ENCODE measurements at places on chromosomes 3 and 15. TPM values are rescaled to one million over a fixed set of nuclear protein-coding genes. Genes with fewer than 3 reads are reported as not detected.

- no peaks in the 10 kb centered on the region for H3K36me3 ChIP-seq
- no peaks in the 10 kb centered on the region for H3K27me3 ChIP-seq
- H3K4me1 ChIP-seq, result no peaks in the 10 kb centered on the region
- H3K4me3 ChIP-seq, result no peak overlapping the region
- no peak overlapping the region for H3K27ac ChIP-seq
- no peak for DNase-seq
Measured at GRCh38 chr3:41405466-41405865, 206.2 kb downstream of the CTNNB1 start.

- no peak overlapping the region for H3K27ac ChIP-seq
- H3K36me3 ChIP-seq, result no peaks in the 10 kb centered on the region
- DNase-seq, result peak; percentile 72
- H3K27me3 ChIP-seq, result no peaks in the 10 kb centered on the region
Measured at GRCh38 chr15:27084844-27085243, 113.9 kb downstream of the GABRG3 start.

DNA sequence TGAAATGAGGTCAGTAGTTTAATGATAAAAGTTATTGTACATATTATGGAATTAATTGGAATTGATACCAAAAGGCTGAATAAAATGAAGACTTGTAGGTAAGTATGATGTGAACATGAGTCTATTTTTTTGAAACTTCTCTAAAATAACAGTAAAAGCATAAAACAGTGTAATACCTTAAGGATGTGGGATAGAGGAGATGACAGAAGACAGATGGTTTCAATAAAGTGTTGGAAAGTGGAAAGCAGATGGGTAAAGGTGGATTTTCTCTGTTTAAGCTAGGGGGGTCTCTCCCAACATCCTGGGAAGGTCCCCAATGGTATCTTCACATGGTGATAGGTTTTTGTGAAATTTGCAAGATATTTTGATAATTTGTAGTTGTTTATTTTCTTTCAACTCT lies 41.6 kb downstream of the GMPS start:
- H3K36me3 ChIP-seq, result peaks cover 31% of the 10 kb centered on the region
- no peaks in the 10 kb centered on the region for H3K27me3 ChIP-seq
- DNase-seq, result no peak
- no peak overlapping the region for H3K4me3 ChIP-seq
- H3K4me1 ChIP-seq, result peaks cover 10% of the 10 kb centered on the region

DNA sequence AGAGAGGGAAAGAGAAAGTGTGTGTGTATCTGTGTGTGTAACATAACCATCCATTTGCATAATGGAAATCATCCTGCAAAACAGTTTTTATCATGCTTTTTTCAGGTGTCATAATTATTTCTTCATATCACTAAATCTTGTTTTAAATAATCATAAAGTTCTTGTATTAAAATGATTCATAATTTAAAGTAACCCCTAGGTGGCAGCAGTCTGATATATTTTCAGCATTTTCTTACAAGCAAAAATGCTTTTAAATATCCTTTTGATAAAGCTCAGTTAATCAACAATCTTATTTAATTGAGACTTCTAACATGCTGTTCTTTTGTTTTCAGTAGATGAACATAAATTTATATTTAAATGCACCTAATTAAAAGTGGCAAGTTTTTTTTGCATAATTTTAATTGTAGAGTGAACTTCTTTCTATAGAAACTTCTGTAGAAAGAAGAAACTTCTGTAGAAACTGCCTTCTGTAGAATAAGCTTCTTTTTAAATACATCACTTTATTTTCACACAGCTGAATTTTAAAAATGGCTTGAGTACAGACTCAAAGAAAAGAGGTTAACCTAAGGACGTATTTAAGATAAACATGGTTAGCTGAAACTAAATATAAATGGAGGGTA lies 72.5 kb downstream of the OPA1 start:
- H3K36me3 ChIP-seq, result peaks cover 34% of the 10 kb centered on the region
- H3K4me1 ChIP-seq, result no peaks in the 10 kb centered on the region
- no peak for DNase-seq
- H3K4me3 ChIP-seq, result no peak overlapping the region
- H3K27ac ChIP-seq, result no peak overlapping the region
- no peaks in the 10 kb centered on the region for H3K27me3 ChIP-seq

DNA sequence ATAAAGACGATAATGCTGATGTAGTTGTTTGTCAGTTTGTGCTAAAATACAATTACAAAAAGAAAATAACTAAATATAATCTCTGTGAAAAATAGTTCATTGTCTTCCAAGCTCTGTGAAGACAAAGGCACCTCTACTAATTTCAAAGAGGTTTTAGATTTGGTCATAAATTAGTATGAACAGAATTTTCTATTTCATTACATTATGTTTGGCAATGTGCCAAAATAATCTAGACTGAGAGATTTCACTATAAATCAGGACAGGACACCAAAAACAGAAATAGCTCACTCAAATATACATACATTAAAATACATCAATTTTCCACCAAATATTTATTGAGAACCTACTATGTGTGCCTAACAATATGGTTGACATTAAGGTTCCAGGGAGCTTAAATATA lies 264.9 kb upstream of the CCDC54 start:
- H3K36me3 ChIP-seq, result no peaks in the 10 kb centered on the region
- H3K4me3 ChIP-seq, result no peak overlapping the region

- peaks cover 88% of the 10 kb centered on the region for H3K4me1 ChIP-seq
- no peak overlapping the region for H3K4me3 ChIP-seq
- H3K27ac ChIP-seq, result peak overlapping the region; percentile 93
- no peaks in the 10 kb centered on the region for H3K27me3 ChIP-seq
- peak; percentile 45 for DNase-seq
- no peaks in the 10 kb centered on the region for H3K36me3 ChIP-seq
Measured at GRCh38 chr3:11634974-11635612, 8.6 kb downstream of the VGLL4 start.

- peaks cover 23% of the 10 kb centered on the region for H3K4me1 ChIP-seq
- no peak overlapping the region for H3K4me3 ChIP-seq
- H3K36me3 ChIP-seq, result peaks cover 83% of the 10 kb centered on the region
Measured at GRCh38 chr3:58111513-58112184, 99.1 kb downstream of the DNASE1L3 start.

GRCh38 chr15:35559683-35560082 lies 13.7 kb upstream of the DPH6 start:
- no peaks in the 10 kb centered on the region for H3K36me3 ChIP-seq
- no peak for DNase-seq
- no peaks in the 10 kb centered on the region for H3K27me3 ChIP-seq
- H3K27ac ChIP-seq, result no peak overlapping the region

DNA sequence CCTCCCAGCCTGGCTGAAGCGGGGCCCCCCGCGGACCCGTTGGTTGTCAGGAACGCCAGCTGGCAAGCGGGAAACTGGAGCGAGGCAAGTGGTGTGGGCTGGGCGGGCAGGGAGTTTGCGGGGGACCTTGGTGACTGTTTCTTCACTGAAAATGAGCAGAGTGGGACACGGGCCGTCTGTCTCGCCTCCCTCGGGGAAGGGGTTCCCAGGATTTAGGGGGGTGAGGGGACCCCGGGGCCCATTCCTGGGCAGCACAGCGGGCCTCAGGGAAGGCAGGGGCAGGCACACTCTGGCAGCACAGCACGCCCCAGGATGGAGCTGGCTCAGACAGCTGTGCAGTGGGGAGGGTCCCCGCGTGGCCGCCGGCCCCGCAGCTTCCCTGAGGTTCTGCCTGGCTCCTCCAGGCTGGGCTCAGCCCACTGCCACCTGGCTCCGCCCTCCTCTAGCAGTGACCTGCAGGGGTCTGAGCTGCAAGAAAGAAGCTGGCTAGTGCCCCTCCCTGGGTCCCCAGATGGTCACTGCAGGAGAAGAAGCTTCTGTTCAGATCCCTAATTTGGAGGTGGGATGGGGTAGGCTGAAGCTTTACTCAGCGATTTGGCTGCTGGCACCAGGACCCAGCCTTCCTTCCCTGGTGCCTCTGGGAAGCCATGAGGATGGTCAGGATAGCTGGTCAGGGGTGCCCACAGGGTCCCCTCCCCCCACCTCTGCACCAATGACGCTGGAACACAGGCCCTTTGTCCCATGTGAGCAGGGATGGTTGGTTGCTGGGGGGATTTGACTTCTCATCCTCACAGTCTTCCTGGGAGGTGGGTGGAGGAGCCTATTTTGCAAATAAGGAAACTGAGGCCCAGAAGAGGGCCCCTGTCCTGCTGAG lies 90.4 kb downstream of the TBC1D2B start:
- H3K36me3 ChIP-seq, result no peaks in the 10 kb centered on the region
- DNase-seq, result no peak
- no peak overlapping the region for H3K27ac ChIP-seq
- no peaks in the 10 kb centered on the region for H3K27me3 ChIP-seq
- peaks cover 36% of the 10 kb centered on the region for H3K4me1 ChIP-seq

DNA sequence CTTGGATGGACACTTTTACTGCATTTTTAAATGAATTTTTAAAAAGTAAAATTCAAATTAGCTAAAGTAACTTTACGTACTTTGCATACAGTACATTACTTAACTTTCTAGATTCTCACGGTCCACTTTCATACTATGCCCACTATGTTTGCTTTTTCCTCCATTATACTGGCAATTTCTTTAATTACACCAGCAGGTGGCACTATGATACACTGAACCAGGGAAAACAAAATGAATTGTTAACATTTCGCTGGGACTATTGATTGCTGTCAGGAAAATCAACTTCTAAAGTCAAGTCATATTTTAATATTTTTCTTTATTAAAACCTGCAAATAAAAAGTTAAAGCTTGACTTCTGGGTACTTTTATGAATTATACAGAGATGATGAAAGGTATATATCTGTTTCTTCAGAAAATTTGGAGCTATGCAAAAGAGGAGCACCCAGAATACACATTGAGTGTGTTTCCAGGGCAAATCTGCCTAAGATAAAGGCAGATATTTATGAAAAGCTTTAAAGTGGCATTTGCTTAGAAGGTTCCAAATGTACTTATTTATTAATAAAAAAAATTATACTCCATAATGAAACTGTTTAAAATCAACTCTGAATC lies 21.8 kb upstream of the POU1F1 start:
- no peak overlapping the region for H3K4me3 ChIP-seq
- H3K27me3 ChIP-seq, result no peaks in the 10 kb centered on the region
- H3K27ac ChIP-seq, result no peak overlapping the region
- no peaks in the 10 kb centered on the region for H3K36me3 ChIP-seq

GRCh38 chr3:104392327-104392726 lies 974.4 kb upstream of the ALCAM start:
- DNase-seq, result no peak
- no peaks in the 10 kb centered on the region for H3K4me1 ChIP-seq
- H3K36me3 ChIP-seq, result no peaks in the 10 kb centered on the region

- no peak for DNase-seq
- H3K27me3 ChIP-seq, result no peaks in the 10 kb centered on the region
- no peaks in the 10 kb centered on the region for H3K4me1 ChIP-seq
- no peak overlapping the region for H3K27ac ChIP-seq
Measured at GRCh38 chr15:97547381-97547780, 413.1 kb upstream of the ARRDC4 start.

DNA sequence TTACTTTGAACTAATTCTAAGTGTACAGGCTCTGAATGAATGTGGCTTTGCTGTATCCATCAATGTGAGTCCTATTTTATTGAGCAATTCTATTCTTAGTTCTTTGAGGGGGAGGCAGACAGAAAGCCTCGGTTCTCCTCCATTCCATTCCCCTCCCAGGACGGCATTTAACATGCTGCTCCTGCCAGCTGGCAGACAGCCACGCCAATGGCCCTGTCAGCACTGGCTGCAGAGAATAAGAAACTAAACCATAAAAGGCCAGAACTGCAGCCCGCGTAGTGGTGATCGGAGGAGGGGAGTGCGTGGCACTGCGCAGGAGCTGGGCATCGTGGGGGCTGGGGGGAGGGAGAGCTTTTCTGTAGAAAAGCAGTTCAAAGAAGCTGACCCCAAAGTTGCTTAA lies 76.0 kb upstream of the HACD2 start:
- no peaks in the 10 kb centered on the region for H3K27me3 ChIP-seq
- H3K4me1 ChIP-seq, result peaks cover 100% of the 10 kb centered on the region
- no peak overlapping the region for H3K4me3 ChIP-seq

GRCh38 chr3:171417813-171418212 lies 42.4 kb downstream of the TNIK start:
- DNase-seq, result no peak
- H3K4me3 ChIP-seq, result no peak overlapping the region
- H3K4me1 ChIP-seq, result peaks cover 47% of the 10 kb centered on the region
- no peaks in the 10 kb centered on the region for H3K36me3 ChIP-seq
- H3K27me3 ChIP-seq, result no peaks in the 10 kb centered on the region

DNA sequence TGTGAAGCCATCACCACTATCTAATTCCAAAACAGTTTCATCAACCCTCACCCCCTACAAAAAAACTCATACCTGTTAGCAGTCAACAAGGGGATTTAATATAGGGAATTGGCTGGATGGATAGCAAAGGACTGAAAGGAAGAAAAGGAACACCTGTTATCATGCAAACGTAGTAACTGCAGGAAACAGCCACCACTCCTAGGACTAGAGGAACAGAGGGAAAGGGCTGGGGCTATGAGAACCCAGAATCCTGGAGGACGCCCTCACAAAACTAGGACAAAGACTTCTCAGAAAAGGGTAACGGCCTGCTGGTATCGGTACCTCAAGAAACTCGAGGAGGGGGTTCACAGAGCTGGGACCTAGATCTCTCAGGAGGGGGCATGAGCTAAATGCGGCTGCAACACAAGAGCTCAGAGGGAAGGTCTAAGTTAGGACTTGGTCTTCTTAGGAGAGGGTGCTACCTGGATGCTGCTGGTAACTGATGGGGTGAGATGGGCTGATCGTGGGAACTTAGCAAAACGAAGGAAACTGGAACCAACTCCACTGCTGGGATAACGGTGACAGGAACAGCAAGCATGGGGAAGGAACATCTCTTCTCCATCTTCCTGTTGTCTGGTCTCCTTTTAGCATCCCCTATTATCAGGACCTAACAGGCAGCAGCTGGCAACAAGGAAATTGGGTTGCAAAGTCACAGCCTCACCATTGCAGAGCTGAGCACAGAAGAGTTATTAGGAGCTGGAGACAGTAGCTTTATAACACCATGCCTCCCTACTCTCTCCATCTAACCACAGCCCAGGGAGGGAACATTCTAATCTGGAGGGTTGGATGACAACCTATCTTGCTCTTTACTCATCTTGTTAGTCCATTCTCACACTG lies 147.7 kb downstream of the UACA start:
- no peaks in the 10 kb centered on the region for H3K27me3 ChIP-seq
- H3K27ac ChIP-seq, result no peak overlapping the region
- peak; percentile 81 for DNase-seq

GRCh38 chr15:99307735-99308134 lies 56.5 kb downstream of the LRRC28 start:
- DNase-seq, result no peak
- no peak overlapping the region for H3K4me3 ChIP-seq
- H3K27ac ChIP-seq, result peak overlapping the region; percentile 45
- H3K4me1 ChIP-seq, result peaks cover 17% of the 10 kb centered on the region

DNA sequence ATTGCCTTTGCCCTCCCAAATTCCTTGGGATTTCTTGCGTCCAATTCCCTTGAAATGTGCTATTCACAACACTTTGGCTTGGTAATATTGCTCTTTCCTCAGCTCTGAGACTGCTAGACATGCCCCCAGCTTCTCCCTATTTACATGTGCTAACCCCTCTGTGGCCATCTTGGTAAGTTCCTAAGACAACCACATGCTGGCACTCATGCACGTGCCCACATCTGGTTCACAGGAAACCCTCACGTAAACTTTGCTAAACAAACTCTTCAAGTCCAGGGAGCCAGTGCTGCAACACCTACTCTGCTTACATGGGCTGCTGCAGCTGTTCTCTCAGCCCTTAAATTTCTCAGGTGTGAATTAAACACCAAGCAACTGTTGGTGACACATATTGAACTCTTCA lies 121.8 kb downstream of the ADAMTSL3 start:
- no peak overlapping the region for H3K4me3 ChIP-seq
- H3K36me3 ChIP-seq, result peaks cover 13% of the 10 kb centered on the region
- no peaks in the 10 kb centered on the region for H3K4me1 ChIP-seq
- no peak overlapping the region for H3K27ac ChIP-seq

KLHL40 gene
- not detected for total RNA-seq

TMEM158 gene
- total RNA-seq, result 2.2 TPM

SLCO2A1 gene
- 8.3 TPM for total RNA-seq

HTR3E gene
- total RNA-seq, result not detected

SLC6A11 gene
- not detected for total RNA-seq

SAXO2 gene
- total RNA-seq, result 0.39 TPM

SPTSSB gene
- total RNA-seq, result not detected

VWA5B2 gene
- 0.32 TPM for total RNA-seq
